ENCODE measurements at places on chromosomes 2 and 18.

DNA sequence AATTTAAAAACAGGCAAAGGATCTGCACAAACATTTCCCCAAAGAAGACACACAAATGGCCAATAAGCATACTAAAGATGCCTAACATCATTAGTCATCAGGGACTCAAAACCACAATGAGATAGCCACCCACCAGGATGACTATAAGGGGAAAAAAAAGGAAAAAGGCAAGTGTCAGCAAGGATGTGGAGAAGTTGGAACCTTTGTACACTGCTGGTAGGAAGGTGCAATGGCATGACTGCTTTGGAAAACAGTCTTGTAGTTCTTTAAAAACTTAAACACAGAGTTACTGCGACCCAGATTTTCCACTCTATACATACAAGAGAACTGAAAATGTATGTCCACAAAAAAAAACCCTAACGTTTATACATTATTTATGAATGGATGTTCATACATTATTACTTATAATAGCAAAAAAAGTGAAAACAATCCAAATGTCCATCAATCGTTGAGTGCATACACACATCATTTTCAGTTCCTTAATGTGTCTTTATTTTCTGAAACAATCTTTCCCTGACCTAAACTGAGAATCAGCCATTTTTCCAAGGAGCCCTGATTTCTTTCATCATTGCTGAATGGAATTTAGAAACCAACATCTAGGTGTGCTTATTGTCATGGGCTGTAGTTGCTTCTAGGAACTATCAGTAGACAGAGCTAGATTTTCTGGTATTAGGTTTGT lies 64.7 kb upstream of the TLK1 start:
- DNase-seq, result no peak

GRCh38 chr2:197310987-197311420 lies 424 bp upstream of the ANKRD44 start:
- DNase-seq, result no peak

- DNase-seq, result peak; percentile 86
These were observed 923 bp downstream of the FIGLA start for GRCh38 chr2:70789304-70790135.

- DNase-seq, result peak; percentile 39
These were observed 56.0 kb downstream of the TEX44 start for GRCh38 chr2:231648579-231649174.

GRCh38 chr2:45823723-45824206 lies 172.3 kb downstream of the PRKCE start:
- no peak for DNase-seq

DNA sequence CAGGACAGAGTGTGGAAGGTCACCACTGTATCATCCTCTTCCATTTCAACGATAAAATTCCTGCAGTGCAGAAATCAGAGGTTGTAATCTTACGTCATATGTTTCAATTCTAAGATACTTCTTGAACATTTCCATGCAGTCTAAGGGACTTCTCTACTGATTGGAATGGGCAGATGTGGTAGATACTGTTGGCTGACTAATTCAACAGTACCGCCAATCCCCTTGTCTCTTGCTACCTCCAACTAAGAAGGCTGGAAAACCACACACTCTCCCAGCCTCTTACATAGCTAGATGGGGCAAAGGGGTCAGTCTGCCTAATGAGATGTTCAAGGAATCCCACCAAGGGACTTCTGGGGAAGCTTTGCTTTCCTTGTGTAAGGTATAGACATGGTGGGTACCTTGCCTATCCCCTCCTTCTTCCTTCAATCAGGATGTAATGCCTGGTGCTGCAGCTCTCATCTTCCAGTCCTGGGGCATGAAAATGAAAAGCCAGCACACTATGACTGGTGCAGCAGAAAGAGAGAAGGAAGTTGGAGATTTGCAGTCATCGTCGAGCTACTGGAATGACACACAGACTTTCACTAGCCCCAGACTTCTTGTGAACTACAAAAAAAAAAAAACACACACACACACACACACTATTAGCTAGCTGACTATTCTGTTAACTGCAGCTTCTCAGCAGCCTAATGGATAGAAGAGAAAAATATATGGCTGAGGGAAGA lies 84.1 kb downstream of the ALPK2 start:
- DNase-seq, result no peak

GRCh38 chr2:216583606-216584005 lies 49.6 kb upstream of the IGFBP2 start:
- no peak for DNase-seq

- DNase-seq, result peak; percentile 17
These were observed 15.8 kb downstream of the NABP1 start for GRCh38 chr2:191693778-191694177.

DNA sequence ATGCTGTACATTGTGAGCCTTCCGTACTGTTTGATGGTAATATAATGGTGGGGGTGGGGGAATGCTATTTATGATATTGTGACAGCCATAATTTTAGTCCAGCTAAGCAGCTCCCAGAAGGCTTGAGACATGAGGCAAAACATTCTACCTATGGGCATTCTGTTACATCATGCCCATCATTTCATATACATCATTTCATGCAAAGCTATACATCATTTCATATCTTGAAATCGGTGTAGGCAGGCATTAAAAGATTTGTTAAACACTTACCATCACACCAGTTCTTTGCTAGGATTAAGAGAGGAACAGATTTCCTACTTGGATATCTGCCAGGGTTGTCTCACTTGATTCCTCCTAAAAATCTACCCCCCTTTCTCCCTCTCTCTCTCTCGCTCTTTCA lies 84.5 kb downstream of the COL5A2 start:
- DNase-seq, result no peak

GRCh38 chr2:70328921-70329561 lies 27.2 kb upstream of the FAM136A start:
- peak; percentile 86 for DNase-seq

DNA sequence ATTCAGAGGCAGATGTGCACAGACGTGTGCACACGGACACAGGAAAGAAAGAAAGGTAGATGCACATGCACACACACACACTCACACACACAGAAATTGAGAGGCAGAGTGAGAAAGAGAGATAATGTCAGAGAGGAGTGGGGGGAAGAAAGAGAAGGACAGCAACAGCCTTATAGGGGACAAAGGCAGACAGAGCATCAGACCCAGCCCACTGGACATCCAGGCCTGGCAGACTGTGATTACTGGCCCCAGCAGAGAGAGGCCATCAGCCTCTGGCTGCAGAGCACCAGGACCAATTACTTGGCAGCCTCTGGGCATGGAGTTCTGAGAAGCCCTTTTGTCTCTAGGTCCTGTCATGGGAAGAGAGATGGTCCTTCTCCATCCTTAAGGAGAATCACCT lies 66.1 kb downstream of the C18orf54 start:
- no peak for DNase-seq

GRCh38 chr2:102206666-102207341 lies 20.0 kb downstream of the IL1RL2 start:
- no peak for DNase-seq

DNA sequence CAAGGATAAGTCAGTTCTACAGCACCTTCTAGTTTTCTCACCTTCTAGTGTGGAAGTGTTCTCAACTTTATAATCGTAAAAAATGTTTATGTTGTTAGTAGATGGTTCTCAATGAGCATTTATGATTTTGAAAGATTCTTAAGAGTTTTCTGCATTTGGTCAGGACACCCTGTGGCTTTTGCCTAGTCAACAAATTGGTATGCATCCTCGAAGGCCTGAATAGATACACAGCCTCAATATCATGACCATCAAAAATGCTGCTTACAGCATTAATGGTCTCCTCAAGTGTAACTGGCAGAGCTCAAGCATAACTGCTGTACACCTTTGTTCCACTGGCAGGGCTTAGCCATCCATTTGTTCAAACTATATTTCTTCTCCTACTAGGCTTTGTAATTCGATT lies 96.7 kb downstream of the CRACDL start:
- DNase-seq, result no peak

DNA sequence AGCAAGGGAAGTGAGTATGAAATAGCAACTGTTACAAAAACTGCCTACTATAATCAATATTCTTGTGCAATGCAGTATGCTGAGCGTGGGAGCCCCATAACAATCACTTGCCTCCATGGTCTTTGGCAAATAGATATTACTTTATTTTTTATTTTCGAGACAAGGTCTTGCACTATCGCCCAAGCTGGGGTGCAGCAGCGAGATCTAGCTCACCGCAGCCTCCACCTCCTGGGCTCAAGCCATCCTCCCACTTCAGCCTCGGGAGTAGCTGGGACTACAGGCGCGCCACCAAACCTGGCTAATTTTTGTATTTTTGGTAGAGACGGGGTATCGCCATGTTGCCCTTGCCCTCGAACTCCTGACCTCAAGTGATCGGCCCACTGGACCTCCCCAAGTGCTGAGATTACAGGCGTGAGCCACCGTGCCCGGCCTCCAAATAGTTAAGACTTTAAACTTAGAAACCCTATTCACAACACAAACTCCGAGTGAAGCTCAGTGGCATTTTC lies 1.2 kb upstream of the CCNT2 start:
- DNase-seq, result no peak

DNA sequence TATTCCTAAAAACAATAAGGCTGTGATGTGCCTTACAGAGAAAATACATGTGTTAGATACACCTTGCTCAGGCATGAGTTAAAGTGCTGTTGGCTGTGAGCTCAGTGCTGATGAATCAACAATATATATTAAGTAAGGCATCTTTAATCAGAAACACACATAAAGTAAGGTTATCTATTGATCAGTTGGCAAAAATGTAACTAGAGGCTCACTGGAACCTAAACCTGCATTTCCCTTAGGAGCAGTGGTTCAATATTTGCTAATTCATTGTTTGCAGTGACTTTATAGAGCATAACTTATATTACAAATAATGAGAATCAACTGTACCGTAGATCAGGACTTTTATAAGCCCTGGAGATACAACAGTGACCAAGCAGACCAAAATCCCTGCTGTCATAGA lies 77.0 kb upstream of the CYP1B1 start:
- no peak for DNase-seq

DNA sequence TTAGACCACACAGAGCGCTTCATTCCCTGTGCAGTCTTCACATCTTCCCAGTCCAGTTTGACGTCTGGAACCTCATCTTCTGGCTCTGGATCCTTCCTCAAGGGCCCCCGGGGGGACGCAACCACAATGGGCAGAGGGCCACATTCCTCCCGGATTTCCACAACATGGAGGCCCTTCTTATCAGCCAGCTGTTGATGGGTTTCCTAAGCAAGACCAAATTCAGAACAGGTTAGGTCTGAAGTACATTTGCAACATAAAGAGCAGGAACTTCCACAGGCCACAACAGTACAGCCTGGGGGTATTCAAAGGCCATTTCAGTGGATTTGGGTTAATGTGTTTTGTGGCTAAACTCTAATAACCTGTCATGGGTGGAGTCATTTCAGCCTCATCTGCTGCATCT lies 34.2 kb downstream of the MRPS5 start:
- no peak for DNase-seq

- peak; percentile 6 for DNase-seq
These were observed 448.6 kb downstream of the BCL11A start for GRCh38 chr2:60104514-60105505.

- no peak for DNase-seq
These were observed 8.8 kb downstream of the PPM1G start for GRCh38 chr2:27400348-27401135.

- no peak for DNase-seq
These were observed 60.8 kb downstream of the LYPD6B start for GRCh38 chr2:149099298-149099697.

- no peak for DNase-seq
These were observed 173.8 kb upstream of the TMEM200C start for GRCh38 chr18:6069103-6069502.

GRCh38 chr2:134190062-134190806 lies 63.6 kb upstream of the MGAT5 start:
- no peak for DNase-seq

GRCh38 chr2:21250673-21251072 lies 126.9 kb downstream of the TDRD15 start:
- no peak for DNase-seq

- DNase-seq, result no peak
These were observed 368.2 kb downstream of the EPHA4 start for GRCh38 chr2:221203856-221204255.

DNA sequence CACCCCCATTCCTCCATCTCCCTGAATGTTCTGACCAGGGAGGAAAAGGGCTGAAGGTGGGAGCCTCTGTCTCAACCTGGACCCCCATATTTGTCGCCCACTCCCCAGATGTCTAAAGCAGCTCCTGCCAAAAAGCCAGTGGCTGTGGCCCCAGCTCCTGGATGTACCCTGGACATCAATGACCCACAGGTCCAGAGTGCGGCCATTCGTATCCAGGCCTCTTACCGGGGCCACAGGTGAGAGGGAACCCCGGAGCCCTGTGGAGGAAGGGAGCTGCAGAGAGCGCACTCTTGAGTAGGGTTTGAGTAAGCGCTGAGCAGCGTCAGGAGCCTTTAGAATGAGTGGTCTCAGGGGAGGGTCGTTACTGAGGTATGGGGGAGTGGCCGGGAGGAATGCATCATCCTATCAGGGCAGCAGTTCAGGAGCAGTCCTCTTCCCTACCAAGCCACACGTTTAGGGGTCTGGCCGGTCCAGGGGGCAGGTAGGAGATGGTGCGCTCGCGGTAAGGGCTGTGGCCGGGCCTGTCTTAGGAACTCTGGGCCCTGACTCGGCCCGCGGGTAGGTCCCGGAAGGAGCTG lies 2.4 kb upstream of the GMPPA start:
- DNase-seq, result no peak

DNA sequence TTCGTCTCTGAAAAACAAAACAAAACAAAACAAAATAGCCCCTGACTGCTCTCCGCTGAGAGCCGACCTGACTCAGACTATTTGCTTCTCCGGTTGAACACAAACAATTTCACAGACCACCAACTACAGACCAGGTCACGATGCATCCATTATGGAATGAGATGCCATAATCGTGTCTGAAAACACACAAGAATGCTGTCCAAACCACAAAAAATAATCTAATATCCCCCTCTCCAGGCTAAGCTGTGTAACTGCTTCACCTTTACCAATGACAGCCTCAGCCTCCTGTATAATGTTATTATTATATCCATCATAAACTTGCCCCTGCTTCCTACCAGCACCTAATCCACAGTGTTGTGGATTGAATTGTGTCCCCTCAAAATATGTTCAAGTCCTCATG lies 114.7 kb downstream of the DNAH6 start:
- DNase-seq, result no peak

DNA sequence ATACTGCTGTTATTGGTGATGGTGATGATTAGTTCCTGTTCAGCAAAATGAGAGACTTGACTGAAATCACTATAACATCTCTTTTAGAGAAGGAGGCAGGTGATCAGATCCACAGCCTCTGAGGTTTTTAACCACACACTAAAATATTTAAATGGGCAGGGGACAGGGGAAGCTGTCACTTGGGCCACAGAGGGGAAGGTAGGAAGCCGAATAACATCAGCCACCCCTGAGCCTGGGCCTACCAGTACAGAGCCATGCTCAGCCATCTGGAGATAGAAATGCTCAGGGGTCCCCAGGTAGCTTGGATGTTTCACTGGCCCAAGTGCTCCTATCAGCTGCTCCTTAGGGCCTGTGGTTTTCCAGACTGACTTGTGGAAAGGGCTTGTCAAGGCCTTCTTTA lies 122.3 kb downstream of the MRO start:
- no peak for DNase-seq

- DNase-seq, result no peak
These were observed 840.3 kb upstream of the ZEB2 start for GRCh38 chr2:145360129-145360790.

Measured in NCI-H526 (cell line).